CD8-positive, alpha-beta memory T cell (primary cell): ENCODE measurements at places on chromosomes 7 and 10. TPM values are rescaled to one million over a fixed set of nuclear protein-coding genes. Genes with fewer than 3 reads are reported as not detected.

- no peak overlapping the region for H3K4me3 ChIP-seq
- H3K4me1 ChIP-seq: no peaks in the 10 kb centered on the region
- H3K27me3 ChIP-seq: no peaks in the 10 kb centered on the region
- no peak overlapping the region for H3K27ac ChIP-seq
These were observed 44.1 kb upstream of the PDGFA start for GRCh38 chr7:563629-564170.

GRCh38 chr7:142851919-142852318, 3.0 kb upstream of the EPHB6 start:
- H3K27ac ChIP-seq: no peak overlapping the region
- H3K4me3 ChIP-seq: no peak overlapping the region
- no peak for DNase-seq
- peaks cover 12% of the 10 kb centered on the region for H3K4me1 ChIP-seq

GRCh38 chr7:99579956-99580777, 17.9 kb upstream of the TMEM225B start:
- peak overlapping the region; percentile 81 for H3K4me3 ChIP-seq
- no peak overlapping the region for H3K27ac ChIP-seq
- no peaks in the 10 kb centered on the region for H3K27me3 ChIP-seq
- H3K4me1 ChIP-seq: peaks cover 11% of the 10 kb centered on the region
- peak; percentile 48 for DNase-seq

- H3K36me3 ChIP-seq: no peaks in the 10 kb centered on the region
- no peaks in the 10 kb centered on the region for H3K27me3 ChIP-seq
- H3K27ac ChIP-seq: no peak overlapping the region
- H3K4me3 ChIP-seq: no peak overlapping the region
These were observed 491.9 kb upstream of the PFKP start for GRCh38 chr10:2575460-2575859.

GRCh38 chr10:48557511-48558123, 47.3 kb downstream of the ARHGAP22 start:
- DNase-seq: no peak
- no peak overlapping the region for H3K27ac ChIP-seq
- H3K27me3 ChIP-seq: no peaks in the 10 kb centered on the region
- H3K4me1 ChIP-seq: no peaks in the 10 kb centered on the region

GRCh38 chr7:107037717-107038603, 6.5 kb upstream of the PRKAR2B start:
- DNase-seq: no peak
- no peaks in the 10 kb centered on the region for H3K4me1 ChIP-seq
- no peak overlapping the region for H3K27ac ChIP-seq
- H3K36me3 ChIP-seq: no peaks in the 10 kb centered on the region
- H3K27me3 ChIP-seq: no peaks in the 10 kb centered on the region

DNA sequence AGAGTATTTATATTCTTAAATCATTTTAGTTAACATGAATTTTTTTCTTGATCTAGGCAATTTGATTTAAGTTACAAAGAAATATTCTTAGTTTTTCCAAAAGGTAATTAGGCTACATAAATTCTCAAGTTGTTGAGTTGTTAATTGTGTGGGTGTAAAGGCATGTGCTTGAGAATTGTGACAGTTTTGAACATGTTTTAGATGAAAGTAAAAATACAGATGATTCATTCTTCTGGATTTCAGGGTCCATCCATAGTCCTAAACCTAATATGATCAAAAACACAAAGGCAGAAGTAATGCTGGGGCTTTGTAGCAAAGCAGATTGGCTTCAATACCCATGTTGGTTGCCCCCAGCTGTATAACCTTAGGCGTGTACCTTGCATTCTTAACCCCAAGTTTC, 127.9 kb downstream of the CPED1 start:
- H3K27me3 ChIP-seq: no peaks in the 10 kb centered on the region
- DNase-seq: no peak
- no peaks in the 10 kb centered on the region for H3K4me1 ChIP-seq
- no peak overlapping the region for H3K4me3 ChIP-seq

GRCh38 chr10:122301811-122302115, 30.7 kb downstream of the BTBD16 start:
- H3K27ac ChIP-seq: no peak overlapping the region
- no peaks in the 10 kb centered on the region for H3K4me1 ChIP-seq
- no peak for DNase-seq
- H3K36me3 ChIP-seq: no peaks in the 10 kb centered on the region

DNA sequence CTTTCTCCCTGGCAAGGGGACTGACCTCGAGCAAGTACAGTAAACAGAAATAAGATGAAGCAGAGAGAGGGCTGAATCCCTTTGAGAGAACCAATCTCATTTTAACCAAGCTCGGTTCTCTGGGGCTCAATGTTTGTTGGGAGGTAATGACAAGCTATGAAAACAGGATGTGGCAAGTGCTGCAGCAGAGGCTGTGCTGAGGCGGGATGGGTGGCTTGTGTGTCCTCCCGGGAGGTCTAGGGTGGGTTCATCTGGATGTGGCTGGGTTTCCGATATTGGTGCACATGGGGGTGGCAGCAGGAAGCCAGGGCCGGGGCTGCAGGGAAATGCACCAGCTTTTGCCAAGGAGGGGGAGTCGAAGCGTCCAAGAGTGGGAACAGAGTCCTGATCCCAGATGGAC, 84.5 kb downstream of the AOAH start:
- peak; percentile 32 for DNase-seq
- peak overlapping the region; percentile 21 for H3K4me3 ChIP-seq
- peaks cover 64% of the 10 kb centered on the region for H3K4me1 ChIP-seq
- peak overlapping the region; percentile 29 for H3K27ac ChIP-seq

- H3K4me1 ChIP-seq: no peaks in the 10 kb centered on the region
- H3K36me3 ChIP-seq: no peaks in the 10 kb centered on the region
- DNase-seq: no peak
- no peak overlapping the region for H3K4me3 ChIP-seq
These were observed 571.2 kb downstream of the PTPRN2 start for GRCh38 chr7:158016180-158017097.

GRCh38 chr10:85761906-85762445, 604.6 kb downstream of the GRID1 start:
- H3K27ac ChIP-seq: no peak overlapping the region
- no peaks in the 10 kb centered on the region for H3K27me3 ChIP-seq
- no peaks in the 10 kb centered on the region for H3K4me1 ChIP-seq
- no peaks in the 10 kb centered on the region for H3K36me3 ChIP-seq
- DNase-seq: no peak

DNA sequence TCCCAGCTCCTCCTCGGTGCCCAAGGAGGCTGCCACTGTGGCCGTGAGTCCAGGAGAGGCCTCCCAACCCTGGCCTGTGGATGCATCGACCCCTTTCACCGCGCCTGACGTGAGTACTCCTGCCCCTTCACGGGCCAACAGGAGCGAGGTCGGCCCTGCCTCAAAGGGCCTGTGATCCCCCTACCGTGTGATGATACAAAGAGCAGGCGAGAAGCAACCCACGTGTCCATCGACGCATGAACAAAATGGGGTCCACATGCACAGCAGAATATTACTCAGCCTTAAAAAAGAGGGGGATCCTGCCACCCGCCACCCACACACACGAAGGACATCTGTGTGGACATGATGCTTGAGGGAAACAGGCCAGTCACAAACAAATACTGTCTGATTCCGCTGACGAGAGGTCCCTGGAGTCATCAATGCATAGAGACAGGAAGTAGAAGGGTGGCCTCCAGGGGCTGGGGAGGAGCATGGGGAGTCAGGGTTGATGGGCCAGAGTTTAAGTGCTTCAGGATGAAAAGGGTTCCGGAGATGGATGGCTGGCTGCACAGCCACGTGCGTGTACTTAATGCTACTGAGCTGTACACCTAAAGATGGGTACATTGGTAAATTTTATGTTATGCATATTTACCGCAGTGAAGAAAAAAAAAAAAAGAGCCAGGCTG, 151.9 kb downstream of the PRKAG2 start:
- no peaks in the 10 kb centered on the region for H3K27me3 ChIP-seq
- no peaks in the 10 kb centered on the region for H3K4me1 ChIP-seq
- no peak overlapping the region for H3K4me3 ChIP-seq
- H3K27ac ChIP-seq: no peak overlapping the region
- H3K36me3 ChIP-seq: no peaks in the 10 kb centered on the region
- no peak for DNase-seq

- no peaks in the 10 kb centered on the region for H3K36me3 ChIP-seq
- no peak overlapping the region for H3K4me3 ChIP-seq
- H3K27me3 ChIP-seq: no peaks in the 10 kb centered on the region
- no peak overlapping the region for H3K27ac ChIP-seq
These were observed 572.8 kb downstream of the INHBA start for GRCh38 chr7:41130086-41130485.

- no peak for DNase-seq
- H3K4me1 ChIP-seq: no peaks in the 10 kb centered on the region
- no peaks in the 10 kb centered on the region for H3K36me3 ChIP-seq
These were observed 29.6 kb downstream of the MINPP1 start for GRCh38 chr10:87534173-87534858.

GRCh38 chr7:30366606-30367005, 82.2 kb downstream of the ZNRF2 start:
- H3K4me3 ChIP-seq: no peak overlapping the region
- no peaks in the 10 kb centered on the region for H3K36me3 ChIP-seq
- no peaks in the 10 kb centered on the region for H3K27me3 ChIP-seq
- H3K4me1 ChIP-seq: no peaks in the 10 kb centered on the region

DNA sequence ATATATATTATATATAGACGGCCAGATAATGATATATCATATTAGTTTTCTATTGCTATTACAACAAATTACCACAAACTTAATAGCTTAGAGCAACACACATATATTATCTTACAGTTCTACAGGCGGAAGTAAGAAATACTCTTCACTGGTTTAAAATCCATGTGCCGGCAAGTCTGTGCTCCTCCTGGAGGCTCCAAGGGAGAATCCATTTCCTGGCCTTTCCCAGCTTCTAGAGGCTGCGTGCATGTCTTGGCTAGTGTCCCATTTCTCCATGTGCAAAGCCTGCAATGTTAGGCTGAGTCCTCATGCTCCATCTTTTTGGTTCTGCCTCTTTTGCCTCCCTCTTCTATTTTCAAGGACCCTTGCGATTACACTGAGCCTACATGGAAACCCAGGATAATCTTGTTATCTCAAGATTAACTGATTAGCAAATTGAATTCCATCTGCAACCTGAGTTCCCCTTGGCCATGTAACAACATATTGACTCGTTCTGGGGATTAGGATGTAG, 23.9 kb upstream of the PNLIPRP3 start:
- DNase-seq: no peak
- H3K27me3 ChIP-seq: no peaks in the 10 kb centered on the region
- no peak overlapping the region for H3K27ac ChIP-seq
- H3K36me3 ChIP-seq: no peaks in the 10 kb centered on the region
- no peaks in the 10 kb centered on the region for H3K4me1 ChIP-seq

DNA sequence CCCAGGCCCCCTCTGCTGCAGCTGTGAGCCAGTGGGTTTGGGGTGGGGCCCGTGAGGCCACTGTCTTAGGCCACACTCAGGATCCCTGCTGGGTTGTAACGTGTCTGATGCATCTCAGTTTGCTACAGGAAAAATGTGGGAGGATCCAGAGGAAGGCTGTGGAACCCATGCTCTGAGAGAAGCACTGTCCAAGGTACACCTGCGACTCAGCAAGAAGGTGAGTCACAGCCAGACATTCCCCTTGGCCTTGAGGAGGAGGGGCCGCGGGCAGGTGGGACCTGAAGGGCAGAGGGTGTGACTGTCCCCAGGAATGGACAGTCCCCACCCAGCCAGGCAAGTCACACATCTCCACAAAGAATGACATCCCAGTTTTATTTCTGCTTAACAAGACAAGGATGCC, 27.8 kb upstream of the C10orf120 start:
- DNase-seq: no peak
- H3K27me3 ChIP-seq: no peaks in the 10 kb centered on the region
- no peaks in the 10 kb centered on the region for H3K4me1 ChIP-seq
- no peaks in the 10 kb centered on the region for H3K36me3 ChIP-seq

- no peak for DNase-seq
- no peaks in the 10 kb centered on the region for H3K36me3 ChIP-seq
- no peak overlapping the region for H3K27ac ChIP-seq
- no peaks in the 10 kb centered on the region for H3K27me3 ChIP-seq
- H3K4me3 ChIP-seq: no peak overlapping the region
- peaks cover 26% of the 10 kb centered on the region for H3K4me1 ChIP-seq
These were observed 8.8 kb downstream of the LIMK1 start for GRCh38 chr7:74092321-74092963.

DNA sequence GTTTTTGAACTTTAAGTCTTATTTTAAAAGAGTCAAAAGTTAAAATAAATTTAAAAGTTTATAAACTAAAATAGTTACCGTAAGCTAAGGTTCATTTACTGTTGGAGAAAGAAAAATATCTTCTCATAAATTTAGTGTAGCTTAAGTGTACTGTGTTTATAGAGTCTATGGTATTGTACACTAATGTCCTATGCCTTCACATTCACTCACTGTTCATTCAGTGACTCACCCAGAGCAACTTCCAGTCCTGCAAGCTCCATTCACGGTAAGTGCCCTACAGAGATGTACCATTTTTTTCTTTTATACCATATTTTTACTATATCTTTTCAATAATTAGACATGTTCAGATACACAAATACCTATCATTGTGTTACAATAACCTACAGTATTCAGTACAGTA, 97.6 kb downstream of the PTN start:
- H3K36me3 ChIP-seq: no peaks in the 10 kb centered on the region
- no peaks in the 10 kb centered on the region for H3K27me3 ChIP-seq
- H3K4me1 ChIP-seq: no peaks in the 10 kb centered on the region
- no peak for DNase-seq
- no peak overlapping the region for H3K27ac ChIP-seq

DNA sequence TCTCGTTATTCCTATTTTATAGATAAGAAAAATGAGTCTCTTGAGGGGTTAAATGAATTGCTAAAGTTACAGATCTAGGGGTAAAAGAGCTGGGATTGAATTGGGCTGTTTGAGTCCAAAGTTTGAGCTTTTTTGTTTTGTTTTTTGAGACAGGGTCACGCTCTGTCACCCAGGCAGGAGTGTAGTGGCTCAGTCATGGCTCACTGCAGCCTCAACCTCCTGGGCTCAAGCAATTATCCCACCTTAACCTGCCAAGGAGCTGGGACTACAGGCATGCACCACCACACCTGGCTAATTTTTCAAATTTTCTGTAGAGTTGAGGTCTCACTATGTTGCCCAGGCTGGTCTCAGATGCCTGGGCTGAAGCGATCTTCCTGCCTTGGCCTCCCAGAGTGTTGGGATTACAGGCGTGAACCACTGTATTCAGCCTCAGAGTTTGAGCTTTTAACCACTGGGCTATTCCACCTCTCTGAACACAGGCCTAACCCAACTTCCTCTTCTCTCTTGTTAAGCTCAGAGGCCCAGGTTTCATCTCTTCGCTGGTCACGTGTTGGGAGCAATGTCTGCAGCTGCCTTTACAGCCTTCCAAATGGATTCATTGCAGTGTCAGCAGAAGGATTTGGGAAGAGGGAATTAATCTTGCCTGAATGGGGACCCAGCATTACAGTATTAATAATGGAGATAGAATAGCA, 8.0 kb downstream of the SUFU start:
- no peak for DNase-seq
- no peak overlapping the region for H3K27ac ChIP-seq
- peaks cover 5% of the 10 kb centered on the region for H3K4me1 ChIP-seq
- H3K36me3 ChIP-seq: peaks cover 13% of the 10 kb centered on the region

ACBD7 gene
- not detected for polyA plus RNA-seq

PTF1A gene
- not detected for polyA plus RNA-seq

TRIM50 gene
- polyA plus RNA-seq: not detected

FAM185A gene
- 8.9 TPM for polyA plus RNA-seq

RFC2 gene
- polyA plus RNA-seq: 24.8 TPM

SMKR1 gene
- 12.2 TPM for polyA plus RNA-seq

SLIT1 gene
- polyA plus RNA-seq: 0.06 TPM

SH2D4B gene
- not detected for polyA plus RNA-seq

CH25H gene
- 0.24 TPM for polyA plus RNA-seq

FAM20C gene
- polyA plus RNA-seq: not detected

NKX1-2 gene
- polyA plus RNA-seq: not detected

MEOX2 gene
- not detected for polyA plus RNA-seq

VWDE gene
- polyA plus RNA-seq: 0.25 TPM

CALML3 gene
- not detected for polyA plus RNA-seq
